ENCODE measurements at places on chromosomes 13 and 19.

- DNase-seq, result no peak
These were observed 1.2 kb downstream of the PTPRS start for GRCh38 chr19:5339198-5339949.

DNA sequence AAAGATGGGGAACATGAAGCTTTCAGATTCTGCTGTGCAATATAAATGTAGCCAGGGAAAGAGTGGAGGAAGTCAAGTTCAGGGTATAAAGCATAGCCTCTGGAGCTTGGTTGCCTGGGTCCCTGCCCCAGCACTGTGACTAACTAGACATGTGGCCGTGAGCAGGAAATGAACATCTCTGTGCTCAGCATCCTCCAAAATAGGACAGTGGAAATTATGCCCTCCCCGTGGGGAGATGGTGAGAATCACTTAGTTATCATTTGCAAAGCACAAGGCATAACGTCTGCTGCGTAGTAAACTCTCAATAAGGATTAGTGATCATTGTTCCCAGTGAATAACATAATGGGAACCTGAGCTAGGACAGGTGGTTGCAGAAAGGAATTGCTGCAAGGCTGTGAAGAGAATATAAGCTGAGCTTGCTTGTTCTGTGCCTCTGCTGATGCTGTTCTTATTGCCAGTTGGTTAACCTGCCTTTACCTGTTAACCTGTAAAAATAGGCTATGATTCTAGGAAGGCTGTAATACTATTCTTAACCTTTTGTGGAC is 441.0 kb downstream of the COG6 start:
- peak; percentile 51 for DNase-seq

DNA sequence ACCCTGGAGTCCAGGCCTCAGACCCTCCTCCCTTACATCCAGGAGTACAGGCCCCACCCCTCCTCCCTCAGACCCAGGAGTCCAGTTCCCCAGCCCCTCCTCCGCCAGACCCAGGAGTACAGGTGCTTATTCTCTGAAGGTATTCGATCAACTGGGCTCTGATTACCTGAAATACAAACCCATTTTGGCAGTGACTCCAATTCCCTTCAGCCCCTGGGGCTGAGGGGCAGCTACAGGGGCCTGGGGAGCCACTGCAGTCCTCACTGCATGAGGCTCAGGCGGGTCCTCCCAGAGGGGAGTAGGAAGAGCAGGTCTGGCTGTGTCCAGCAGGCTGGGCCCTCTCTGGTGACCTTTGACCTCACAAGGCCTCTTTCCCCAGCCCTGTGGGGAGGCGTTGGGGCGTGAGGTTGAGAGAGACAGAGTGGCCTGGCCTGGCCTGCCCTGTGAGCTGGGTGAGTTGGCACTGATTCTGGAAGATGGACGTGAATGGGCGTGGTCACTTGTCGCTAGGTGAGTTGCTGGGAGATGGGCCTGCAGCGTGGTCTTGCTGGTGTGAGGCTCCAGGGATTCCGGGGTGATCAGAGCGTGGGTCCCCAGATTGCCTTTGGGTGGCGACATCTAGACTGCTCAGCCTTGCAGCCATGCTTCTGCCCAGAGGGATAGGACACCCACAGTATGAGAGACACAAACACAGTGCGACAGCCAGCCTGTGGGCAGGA is 3.1 kb downstream of the BCAT2 start:
- no peak for DNase-seq

DNA sequence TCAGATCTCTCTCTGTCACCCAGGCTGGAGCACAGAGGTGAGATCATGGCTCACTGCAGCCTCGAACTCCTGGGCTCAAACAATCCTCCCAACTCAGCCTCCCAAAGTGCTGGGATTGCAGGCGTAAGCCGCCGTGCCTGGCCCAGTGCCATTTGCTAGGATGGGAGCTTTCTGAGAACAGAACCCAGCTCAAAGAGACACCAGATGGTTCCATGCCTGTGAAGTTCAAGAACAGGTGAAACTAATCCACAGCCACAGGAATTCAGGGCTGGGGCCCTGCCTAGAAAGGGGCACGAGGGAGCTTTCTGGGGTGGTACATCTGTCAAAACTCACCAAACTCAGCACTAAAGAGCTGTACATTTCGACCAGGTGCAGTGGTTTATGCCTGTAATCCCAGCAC is 4.2 kb downstream of the SLC7A9 start:
- no peak for DNase-seq

GRCh38 chr19:29326351-29326750 is 113.4 kb upstream of the UQCRFS1 start:
- DNase-seq, result no peak

DNA sequence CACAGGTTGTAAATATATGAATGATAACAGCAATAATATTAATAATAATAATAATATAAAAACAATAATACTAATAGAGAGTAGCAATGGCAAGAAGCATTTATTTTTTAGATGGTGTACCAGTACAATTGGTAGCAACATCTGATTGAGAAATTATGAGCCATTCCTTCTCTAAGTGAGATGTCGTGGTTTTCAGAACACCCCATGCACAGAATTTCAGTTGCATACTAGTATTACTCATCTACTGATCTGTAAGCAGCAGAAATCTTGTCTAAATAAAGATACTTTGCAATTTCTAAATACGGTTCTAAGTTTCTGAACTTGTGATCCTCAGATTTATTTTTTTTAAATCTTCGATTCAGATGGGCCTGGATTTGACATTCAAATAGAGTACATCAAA is 788.0 kb upstream of the ATXN8OS start:
- DNase-seq, result no peak

GRCh38 chr19:15393963-15394362 is 14.4 kb upstream of the AKAP8 start:
- DNase-seq, result no peak

GRCh38 chr19:16334411-16334810 is 9.8 kb downstream of the KLF2 start:
- DNase-seq, result no peak

DNA sequence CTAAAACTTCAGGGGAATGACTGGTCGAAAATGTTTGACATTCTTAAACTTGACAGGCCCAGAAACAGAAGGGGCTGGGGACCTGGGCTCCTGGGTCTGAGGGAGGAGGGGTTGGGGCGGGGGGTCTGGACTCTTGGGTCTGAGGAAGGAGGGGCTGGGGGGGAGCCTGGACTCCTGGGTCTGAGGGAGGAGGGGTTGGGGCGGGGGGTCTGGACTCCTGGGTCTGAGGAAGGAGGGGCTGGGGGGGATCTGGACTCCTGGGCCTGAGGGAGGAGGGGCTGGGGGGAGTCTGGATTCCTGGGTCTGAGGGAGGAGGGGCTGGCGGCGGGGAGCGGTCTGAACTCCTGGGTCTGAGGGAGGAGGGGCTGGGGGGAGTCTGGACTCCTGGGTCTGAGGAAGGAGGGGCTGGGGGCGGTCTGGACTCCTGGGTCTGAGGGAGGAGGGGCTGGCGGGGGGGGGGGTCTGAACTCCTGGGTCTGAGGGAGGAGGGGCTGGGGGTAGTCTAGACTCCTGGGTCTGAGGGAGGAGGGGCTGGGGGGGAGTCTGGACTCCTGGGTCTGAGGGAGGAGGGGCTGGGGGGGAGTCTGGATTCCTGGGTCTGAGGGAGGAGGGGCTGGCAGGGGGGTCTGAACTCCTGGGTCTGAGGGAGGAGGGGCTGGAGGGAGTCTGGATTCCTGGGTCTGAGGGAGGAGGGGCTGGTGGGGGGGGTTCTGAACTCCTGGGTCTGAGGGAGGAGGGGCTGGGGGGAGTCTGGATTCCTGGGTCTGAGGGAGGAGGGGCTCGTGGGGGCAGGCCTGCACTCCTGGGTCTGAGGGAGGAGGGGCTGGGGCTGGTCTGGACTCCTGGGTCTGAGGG is 5.5 kb upstream of the KLK6 start:
- DNase-seq, result no peak

GRCh38 chr13:39556866-39557265 is 46.1 kb downstream of the LHFPL6 start:
- no peak for DNase-seq

DNA sequence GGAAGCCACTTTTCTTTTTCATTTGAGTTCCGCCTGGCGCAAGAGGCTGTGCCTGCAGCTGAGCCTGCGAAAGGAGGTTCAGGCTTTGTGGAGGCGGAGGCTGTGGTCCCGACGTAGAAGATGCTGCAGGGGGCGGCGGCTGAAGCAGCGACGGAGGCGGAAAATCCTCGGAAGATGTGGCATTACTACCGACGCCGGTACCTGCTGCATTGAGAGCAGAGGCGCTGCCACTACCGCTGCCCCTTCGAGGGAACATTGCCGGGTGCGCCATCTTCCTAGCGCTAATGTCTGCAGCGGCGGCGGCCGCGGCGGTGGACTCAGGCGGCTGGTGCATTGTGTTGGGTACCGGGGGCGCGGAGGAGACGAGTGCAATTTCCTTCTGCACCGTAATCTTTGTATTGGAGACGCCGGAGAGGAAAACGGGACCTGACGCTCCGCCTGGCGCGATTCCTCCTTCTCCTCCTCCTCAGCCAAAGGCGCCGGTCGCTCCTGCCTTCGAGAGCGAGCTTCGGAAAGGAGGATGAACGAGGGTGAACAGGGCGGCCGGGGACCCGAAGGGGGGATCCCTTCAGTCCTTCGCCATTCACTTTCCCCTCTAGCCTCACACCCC is at the start of gene TSC22D1:
Gene TSC22D1, minus strand, starts transcription at position 590 of the 610 bp plus-strand sequence. Its CDS starts 256 bp downstream, at position 334.
- peak; percentile 68 for DNase-seq

DNA sequence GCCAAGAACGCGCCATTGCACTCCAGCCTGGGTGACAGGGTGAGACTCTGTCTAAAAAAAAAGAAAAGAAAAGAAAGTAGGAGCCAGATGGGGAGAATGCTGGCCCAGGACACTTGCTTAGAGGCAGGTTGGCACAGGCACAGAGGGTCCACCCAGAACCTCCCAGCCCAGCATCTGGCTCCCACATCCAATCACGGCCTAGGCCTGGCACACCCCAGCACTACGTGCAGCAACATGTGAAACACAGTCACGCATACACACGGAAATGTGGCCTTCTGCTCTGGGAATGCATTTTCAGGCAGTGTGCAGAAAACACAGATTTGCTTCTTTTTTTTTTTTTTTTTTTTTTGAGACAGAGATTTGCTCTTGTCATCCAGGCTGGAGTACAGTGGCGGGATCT is 20.9 kb upstream of the FOSB start:
- no peak for DNase-seq
